Activated CD8-positive, alpha-beta memory T cell treated with anti-CD3 and anti-CD28 coated beads for 4 hours (primary cell): ENCODE measurements at places on chromosomes 12 and 14.

- no peak for DNase-seq
Observed at GRCh38 chr12:54416687-54417603, 2.1 kb downstream of the ITGA5 start.

GRCh38 chr14:81153187-81153586 lies 67.6 kb downstream of the GTF2A1 start:
- no peak for DNase-seq

DNA sequence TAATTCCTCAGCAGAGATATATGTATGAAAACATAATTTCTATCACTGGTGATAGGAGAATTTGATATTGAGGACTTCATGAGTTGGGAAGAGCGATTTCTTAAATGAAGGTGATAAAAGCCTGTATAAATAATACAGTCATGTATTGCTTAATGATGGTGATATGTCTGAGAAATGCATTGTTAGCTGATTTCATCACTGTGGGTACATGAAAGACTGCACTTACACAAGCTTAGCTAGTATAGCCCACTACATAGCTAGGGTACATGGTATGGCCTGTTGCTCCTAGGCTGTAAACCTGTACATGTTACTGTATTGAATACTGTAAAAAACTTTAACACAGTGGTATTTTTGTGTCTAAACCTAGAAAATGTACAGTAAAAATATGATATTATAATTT lies 63.4 kb downstream of the ANO4 start:
- no peak for DNase-seq

GRCh38 chr14:76829650-76830421 lies 3.6 kb downstream of the LRRC74A start:
- DNase-seq = no peak
